Aorta (tissue), 5 donors: ENCODE measurements at places on chromosomes 3 and 15. TPM values are rescaled to one million over a fixed set of nuclear protein-coding genes. Genes with fewer than 3 reads are reported as not detected.
A peak's percentile ranks its signal among the peaks of the same experiment; 100 is the strongest.

- H3K27me3 ChIP-seq = no peaks in the 10 kb centered on the region
- H3K4me1 ChIP-seq = peaks cover 1% of the 10 kb centered on the region
- H3K4me3 ChIP-seq = peak overlapping the region; percentile 77
- no peaks in the 10 kb centered on the region for H3K36me3 ChIP-seq
- no peak for DNase-seq
These were observed 506 bp downstream of the RAD51 start for GRCh38 chr15:40695469-40695890.

DNA sequence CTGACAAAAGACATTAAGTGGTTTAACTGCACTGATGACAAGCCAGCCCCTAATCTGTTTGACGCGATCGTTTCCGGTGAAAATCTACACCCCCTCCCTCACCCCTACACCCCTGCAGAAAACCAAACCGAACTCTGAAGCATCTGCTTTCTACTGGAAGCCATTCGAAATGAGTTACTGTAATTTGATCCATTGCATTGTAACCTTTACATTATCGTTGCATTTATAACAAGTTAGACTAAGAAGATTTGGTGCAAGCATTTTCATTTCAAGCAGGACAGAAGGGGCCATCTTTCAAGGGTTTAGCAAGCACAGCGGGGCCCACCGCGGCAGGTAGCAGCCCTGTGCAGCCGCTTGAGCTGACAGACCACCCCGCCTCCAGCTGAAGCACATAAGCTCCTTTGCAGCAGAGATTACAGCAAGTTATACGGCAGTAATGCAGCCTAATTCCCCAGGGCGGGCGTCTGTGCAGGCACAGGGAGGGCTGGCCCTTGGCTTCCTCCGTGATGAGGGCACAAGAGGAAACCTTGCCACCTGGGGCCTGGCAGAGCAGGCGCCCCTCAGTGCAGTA is 79.3 kb downstream of the CHSY1 start:
- peaks cover 4% of the 10 kb centered on the region for H3K4me1 ChIP-seq
- H3K36me3 ChIP-seq = no peaks in the 10 kb centered on the region
- no peak overlapping the region for H3K27ac ChIP-seq
- no peaks in the 10 kb centered on the region for H3K27me3 ChIP-seq
- H3K4me3 ChIP-seq = no peak overlapping the region

GRCh38 chr3:181701096-181701495 is 10.6 kb upstream of the SOX2 start:
- H3K4me3 ChIP-seq = no peak overlapping the region
- H3K27ac ChIP-seq = no peak overlapping the region
- no peaks in the 10 kb centered on the region for H3K36me3 ChIP-seq
- H3K4me1 ChIP-seq = peaks cover 2% of the 10 kb centered on the region
- DNase-seq = no peak

- H3K27me3 ChIP-seq = no peaks in the 10 kb centered on the region
- H3K4me1 ChIP-seq = no peaks in the 10 kb centered on the region
- peak overlapping the region; percentile 74 for H3K27ac ChIP-seq
- no peak overlapping the region for H3K4me3 ChIP-seq
- peaks cover 4% of the 10 kb centered on the region for H3K36me3 ChIP-seq
These were observed 753 bp upstream of the FES start for GRCh38 chr15:90883526-90883975.

- DNase-seq = no peak
- no peak overlapping the region for H3K27ac ChIP-seq
- H3K27me3 ChIP-seq = no peaks in the 10 kb centered on the region
These were observed 404.6 kb downstream of the LPP start for GRCh38 chr3:188558343-188559071.

GRCh38 chr15:66590435-66590834 is 24.6 kb upstream of the LCTL start:
- H3K36me3 ChIP-seq = no peaks in the 10 kb centered on the region
- no peak overlapping the region for H3K27ac ChIP-seq
- no peak overlapping the region for H3K4me3 ChIP-seq
- peaks cover 2% of the 10 kb centered on the region for H3K4me1 ChIP-seq
- no peak for DNase-seq

DNA sequence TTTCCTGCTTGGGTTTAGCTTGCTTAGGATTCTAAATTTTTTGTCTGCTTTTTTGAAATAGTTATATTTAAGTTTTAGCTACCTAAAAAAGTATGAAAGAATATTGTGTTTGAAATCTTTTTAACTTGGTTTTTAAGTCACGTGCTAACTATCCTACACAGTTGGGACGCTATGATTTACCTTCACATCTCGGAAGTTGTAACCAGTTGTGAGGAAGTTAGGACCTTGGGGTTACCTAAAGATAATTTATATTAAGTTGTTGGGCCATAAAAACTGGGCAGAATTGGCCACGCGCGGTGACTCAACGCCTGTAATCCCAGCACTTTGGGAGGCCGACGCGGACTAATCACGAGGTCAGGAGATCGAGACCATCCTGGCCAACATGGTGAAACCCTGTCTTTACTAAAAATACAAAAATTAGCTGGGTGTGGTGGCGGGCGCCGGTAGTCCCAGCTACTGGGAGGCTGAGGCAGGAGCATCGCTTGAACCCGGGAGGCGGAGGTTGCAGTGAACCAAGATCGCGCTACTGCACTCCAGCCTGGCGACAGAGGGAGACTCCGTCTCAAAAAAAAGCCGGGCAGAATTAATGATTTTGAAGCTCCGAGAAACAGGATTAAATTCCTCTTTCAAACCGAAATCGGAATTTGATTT is 1.0 kb downstream of the ZFAND6 start:
- H3K27ac ChIP-seq = no peak overlapping the region
- H3K36me3 ChIP-seq = no peaks in the 10 kb centered on the region
- H3K27me3 ChIP-seq = no peaks in the 10 kb centered on the region
- no peak for DNase-seq
- H3K4me3 ChIP-seq = peak overlapping the region; percentile 92

DNA sequence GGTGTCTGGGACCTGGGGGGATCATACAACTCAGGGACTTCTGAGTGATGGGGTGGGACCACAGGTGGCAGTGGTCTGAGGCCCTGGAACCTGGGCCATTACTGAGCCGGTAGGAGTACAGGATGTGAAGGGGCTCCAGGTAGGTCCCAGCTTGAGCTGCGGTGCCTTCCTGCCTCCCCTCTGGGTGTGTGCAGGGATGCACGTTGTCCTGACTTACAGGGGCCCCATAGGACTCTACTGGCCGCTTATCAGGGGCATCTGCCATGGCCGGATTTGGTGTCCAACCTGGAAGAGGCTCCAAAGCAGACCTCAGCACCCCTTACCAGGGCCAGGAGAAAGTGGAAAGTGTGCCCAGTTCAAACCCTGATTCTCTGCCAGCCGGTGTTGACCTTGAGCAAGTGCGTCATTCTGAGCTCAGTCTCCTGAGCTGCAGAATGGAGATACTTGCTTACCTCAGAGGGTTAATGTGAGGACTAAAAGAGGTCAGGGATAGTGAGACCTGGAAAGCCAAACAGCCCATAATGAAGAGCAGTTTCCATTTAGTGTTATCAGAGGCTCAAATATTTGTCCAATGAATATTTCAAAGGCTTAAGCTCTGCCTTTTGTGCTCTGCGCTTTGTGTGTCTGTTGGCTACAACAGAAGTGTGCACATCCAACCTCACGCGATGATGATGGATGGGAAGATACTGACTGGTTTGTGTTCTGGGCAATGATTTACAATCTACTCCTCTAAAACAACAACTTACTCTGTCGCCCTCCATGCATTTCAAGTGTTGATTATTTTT is 35.4 kb upstream of the ESYT3 start:
- H3K4me1 ChIP-seq = no peaks in the 10 kb centered on the region
- no peak for DNase-seq
- H3K27me3 ChIP-seq = no peaks in the 10 kb centered on the region
- H3K4me3 ChIP-seq = no peak overlapping the region
- no peak overlapping the region for H3K27ac ChIP-seq

DNA sequence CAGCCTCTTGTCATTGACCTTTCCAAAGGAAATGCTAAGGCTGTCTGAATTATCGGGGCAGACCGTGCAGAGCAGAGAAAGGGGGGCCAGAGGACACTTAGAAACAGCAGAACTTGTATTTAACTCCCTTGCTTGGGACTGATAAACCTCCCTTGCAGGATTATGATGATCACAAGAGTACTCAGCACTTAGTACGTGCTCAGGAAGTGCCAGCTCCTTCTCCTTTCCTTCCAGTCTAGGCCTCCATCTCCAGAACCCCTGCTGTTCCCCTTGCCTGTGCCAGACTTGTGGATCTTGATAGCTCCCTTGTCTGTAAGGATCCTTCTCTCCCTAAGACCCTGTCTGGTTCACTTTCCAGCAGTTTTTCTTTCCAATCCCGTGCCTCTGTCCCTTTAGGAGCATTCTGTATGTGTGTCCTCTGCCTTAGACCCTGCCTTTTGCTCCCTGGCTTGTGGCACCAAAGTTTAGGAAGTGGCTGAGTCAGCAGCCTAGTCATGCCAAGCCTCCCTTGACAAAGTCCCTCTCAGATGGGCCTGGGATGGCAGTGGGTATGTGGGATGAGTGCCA is 747 bp downstream of the SORD start:
- H3K27me3 ChIP-seq = no peaks in the 10 kb centered on the region
- no peak for DNase-seq
- H3K36me3 ChIP-seq = no peaks in the 10 kb centered on the region
- H3K27ac ChIP-seq = no peak overlapping the region
- peak overlapping the region; percentile 52 for H3K4me3 ChIP-seq

HESX1 gene
- 1.9 TPM for total RNA-seq

ABCF3 gene
- total RNA-seq = 44.1 TPM

TMEM207 gene
- total RNA-seq = not detected

PRSS50 gene
- total RNA-seq = not detected

GRAMD2A gene
- 1.5 TPM for total RNA-seq

ENTPD3 gene
- 2.2 TPM for total RNA-seq
